Umbilical cord (tissue), 2 donors: ENCODE measurements at places on chromosomes 4 and X. TPM values are rescaled to one million over a fixed set of nuclear protein-coding genes. Genes with fewer than 3 reads are reported as not detected.

DNA sequence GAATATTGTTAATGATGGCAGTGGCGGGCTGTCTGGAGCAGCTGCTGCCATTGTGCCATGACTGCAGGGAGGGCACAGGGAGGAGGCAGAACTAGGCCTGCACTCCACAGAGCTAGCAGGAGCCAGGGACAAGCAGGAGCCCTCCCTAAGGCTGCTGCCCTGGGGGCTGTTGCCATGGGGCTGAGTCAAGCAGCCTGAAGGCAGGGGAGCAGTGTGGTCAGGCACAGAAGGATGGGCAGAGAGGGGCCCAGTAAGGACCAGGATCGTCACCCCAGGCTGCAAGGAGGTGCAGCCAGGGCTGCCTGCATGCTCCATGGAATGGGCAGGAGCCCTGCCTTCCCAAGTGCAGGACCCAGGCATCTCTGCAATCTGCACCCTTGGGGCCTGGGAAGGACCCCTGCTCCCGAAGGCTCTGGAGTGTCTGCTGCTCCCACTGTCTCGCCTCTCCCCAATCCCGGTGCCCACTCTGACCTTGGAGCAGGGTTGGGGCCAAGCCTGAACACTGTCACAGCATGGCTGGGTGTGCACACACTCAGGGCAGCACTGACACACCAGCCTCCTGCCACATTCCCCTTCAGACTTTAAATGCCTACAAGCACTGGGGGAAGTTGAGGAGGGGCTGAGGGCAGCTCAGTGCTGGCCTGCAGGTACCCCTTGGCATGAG lies 98.3 kb upstream of the GALNTL6 start:
- DNase-seq = no peak

GRCh38 chr4:10701161-10701560 lies 16.6 kb upstream of the CLNK start:
- DNase-seq = no peak

The ATP8A1 gene
- total RNA-seq = 14.7 TPM

The HTR2C gene
- not detected for total RNA-seq

DNA sequence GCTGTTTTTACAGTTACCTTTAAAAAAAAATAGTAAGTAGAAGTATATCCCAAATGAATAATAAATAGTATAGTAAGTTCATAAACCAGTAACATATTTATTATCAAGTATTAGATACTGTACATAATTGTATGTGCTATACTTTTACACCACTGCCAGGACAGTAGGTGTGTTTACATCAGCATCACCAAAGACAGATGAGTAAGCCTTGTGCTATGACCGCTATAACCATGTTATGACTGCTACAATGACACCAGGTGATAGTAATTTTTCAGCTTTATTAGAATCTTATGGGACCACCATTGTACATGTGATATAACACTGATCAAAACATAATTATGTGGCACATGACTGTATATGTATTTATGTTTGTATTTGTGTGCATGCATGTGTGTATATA lies 27.3 kb downstream of the PABPC4L start:
- no peak for DNase-seq

DNA sequence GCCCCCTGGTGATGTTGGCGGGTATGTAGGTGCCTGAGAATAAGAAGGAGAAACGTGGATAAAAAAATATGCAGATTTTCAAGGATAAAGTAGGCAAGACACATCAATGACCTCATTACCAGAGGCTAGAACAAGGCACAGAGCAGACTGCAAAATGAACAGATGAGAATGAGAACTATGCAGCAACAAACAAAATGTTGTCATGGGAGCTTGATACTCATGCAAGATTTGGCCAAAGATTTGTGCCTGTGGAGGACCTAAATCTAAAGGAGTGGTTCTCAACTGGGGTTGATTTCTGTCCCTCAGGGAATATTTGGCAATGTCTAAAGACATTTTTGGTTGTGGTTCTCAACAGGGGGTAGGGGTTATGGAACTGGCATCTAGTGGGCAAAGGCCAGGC lies 177.3 kb downstream of the FRMPD4 start:
- DNase-seq = no peak

The TXK gene
- 0.48 TPM for total RNA-seq

- no peak for DNase-seq
These were observed 138.7 kb downstream of the AFAP1 start for GRCh38 chr4:7801001-7801400.

The ZNF732 gene
- total RNA-seq = 5.1 TPM

DNA sequence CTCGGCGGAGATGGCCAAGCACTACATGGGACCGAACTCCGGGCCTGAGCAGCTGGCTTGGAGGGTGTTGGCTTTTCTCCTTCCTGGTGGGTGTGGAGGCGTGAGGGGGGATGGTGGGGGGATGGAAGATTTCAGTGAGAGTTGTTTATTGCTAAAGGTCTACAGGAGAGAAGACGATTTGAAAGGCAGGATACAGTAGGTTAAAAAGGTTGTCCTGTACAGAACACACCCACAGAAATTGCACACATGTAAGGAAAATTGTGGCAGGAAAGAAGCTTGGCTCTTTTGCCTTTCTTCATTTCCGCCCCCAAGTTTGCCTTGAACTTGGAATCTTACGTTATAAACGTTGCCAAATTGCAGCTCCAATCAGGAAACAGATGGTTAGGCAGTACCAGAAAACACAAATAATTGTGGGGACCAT lies 74.1 kb upstream of the STOX2 start:
- DNase-seq = no peak

GRCh38 chr4:182944484-182945213 lies 27.5 kb upstream of the DCTD start:
- no peak for DNase-seq

DNA sequence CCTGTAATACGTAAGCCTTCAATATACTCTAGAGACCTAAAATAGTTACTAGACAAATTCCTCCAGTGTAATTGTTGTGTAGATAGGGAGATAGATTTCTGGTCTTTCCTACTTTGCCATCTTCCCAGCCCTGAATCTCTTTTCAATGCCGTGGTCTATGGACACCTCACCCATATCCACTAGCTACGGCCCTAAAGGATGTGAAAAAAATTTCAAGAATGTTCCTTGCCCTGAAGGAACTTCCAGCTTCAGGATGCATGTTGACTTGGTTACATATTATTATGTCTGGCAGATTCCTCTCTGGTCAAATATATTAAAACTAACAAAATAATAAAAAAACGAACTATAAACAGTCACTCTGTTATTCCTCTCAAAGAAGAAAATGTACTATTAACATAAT lies 52.4 kb upstream of the TSPAN5 start:
- DNase-seq = no peak

The KCTD8 gene
- 3.1 TPM for total RNA-seq

The MAPK10 gene
- total RNA-seq = 135 TPM

- no peak for DNase-seq
These were observed 7.3 kb upstream of the CUL4B start for GRCh38 chrX:120568035-120568434.
